ENCODE measurements at places on chromosomes 2 and 18. TPM values are rescaled to one million over a fixed set of nuclear protein-coding genes. Genes with fewer than 3 reads are reported as not detected.

- H3K4me3 ChIP-seq = no peak overlapping the region
- DNase-seq = no peak
- no peaks in the 10 kb centered on the region for H3K36me3 ChIP-seq
- no peaks in the 10 kb centered on the region for H3K4me1 ChIP-seq
- H3K27me3 ChIP-seq = no peaks in the 10 kb centered on the region
- H3K27ac ChIP-seq = no peak overlapping the region
Observed at GRCh38 chr2:210288408-210288807, 26.6 kb downstream of the MYL1 start.

DNA sequence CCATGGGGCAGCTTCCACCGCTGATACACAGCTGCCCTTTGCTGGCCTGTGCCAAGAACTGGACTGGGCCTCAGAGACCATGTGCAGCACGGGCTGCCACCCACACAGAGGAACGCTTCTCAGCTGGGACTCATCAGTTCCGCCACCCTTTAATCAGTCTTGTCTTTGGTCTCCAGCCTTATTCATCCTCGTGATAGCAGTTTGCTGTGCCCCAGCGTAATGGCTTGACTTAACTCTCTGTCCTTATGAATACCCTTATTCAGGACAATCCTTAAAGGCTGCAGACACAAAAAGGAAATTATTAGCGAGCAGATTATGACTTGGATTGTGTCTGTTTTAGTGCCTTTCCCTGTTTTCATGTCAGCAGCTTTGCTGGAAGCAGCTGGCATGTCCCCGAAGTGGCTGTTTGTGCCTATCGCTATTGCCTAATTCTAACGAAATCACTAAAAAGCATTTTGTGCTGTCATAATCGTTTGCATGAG lies 108.9 kb upstream of the DAPL1 start:
- no peak overlapping the region for H3K27ac ChIP-seq
- no peaks in the 10 kb centered on the region for H3K27me3 ChIP-seq
- H3K4me1 ChIP-seq = peaks cover 12% of the 10 kb centered on the region
- H3K36me3 ChIP-seq = no peaks in the 10 kb centered on the region
- H3K4me3 ChIP-seq = no peak overlapping the region

GRCh38 chr2:128234613-128235012 lies 84.1 kb downstream of the HS6ST1 start:
- peaks cover 3% of the 10 kb centered on the region for H3K27me3 ChIP-seq
- no peak overlapping the region for H3K27ac ChIP-seq
- no peaks in the 10 kb centered on the region for H3K36me3 ChIP-seq
- H3K4me3 ChIP-seq = no peak overlapping the region
- H3K4me1 ChIP-seq = no peaks in the 10 kb centered on the region

- no peaks in the 10 kb centered on the region for H3K36me3 ChIP-seq
- peaks cover 12% of the 10 kb centered on the region for H3K27me3 ChIP-seq
- DNase-seq = no peak
- H3K27ac ChIP-seq = no peak overlapping the region
Observed at GRCh38 chr2:97722227-97722626, 8.9 kb downstream of the ZAP70 start.

- H3K36me3 ChIP-seq = no peaks in the 10 kb centered on the region
- no peak overlapping the region for H3K27ac ChIP-seq
- H3K27me3 ChIP-seq = no peaks in the 10 kb centered on the region
- peaks cover 30% of the 10 kb centered on the region for H3K4me1 ChIP-seq
- no peak overlapping the region for H3K4me3 ChIP-seq
Observed at GRCh38 chr2:68906716-68907115, 35.5 kb upstream of the BMP10 start.

DNA sequence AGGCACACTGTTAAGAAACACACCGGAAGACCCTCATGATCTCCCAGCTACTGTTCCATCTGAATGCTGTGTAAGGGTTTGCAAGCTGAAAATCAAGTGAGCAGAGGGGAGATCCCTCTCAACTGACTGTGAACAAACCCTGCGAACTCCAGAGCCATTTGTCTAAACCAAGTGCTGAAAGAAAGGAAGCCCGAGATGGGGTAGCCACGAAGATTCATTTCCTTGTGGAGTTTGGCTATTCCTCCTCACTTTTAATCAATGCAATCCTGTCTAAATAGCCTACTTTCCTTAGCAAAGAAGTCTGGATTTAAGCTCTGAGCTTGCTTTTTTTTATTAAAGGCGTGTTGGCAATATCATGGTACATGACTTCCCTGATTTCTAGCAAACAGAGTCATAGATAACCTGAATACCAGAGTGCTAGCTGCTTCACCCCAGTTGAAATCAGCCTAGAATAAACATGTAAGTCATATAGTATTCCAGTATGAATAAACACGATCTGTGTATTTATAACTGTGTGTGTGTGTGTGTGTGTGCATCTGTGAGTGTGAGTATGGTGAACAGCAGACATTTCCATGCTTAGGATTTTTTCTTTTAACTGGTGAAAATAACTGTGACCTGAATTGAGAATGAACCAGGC lies 365.2 kb downstream of the ZNF521 start:
- H3K27ac ChIP-seq = no peak overlapping the region
- no peaks in the 10 kb centered on the region for H3K27me3 ChIP-seq
- DNase-seq = no peak
- H3K4me1 ChIP-seq = no peaks in the 10 kb centered on the region

Gene NT5DC4
- polyA plus RNA-seq = 0.07 TPM

Gene GPR39
- polyA plus RNA-seq = 9.1 TPM

GRCh38 chr2:121071034-121071504 lies 213.9 kb downstream of the TFCP2L1 start:
- H3K27ac ChIP-seq = no peak overlapping the region
- H3K4me3 ChIP-seq = no peak overlapping the region
- peaks cover 27% of the 10 kb centered on the region for H3K27me3 ChIP-seq
- no peak for DNase-seq

GRCh38 chr18:69648486-69648885 lies 247.8 kb downstream of the DOK6 start:
- H3K27ac ChIP-seq = no peak overlapping the region
- no peaks in the 10 kb centered on the region for H3K4me1 ChIP-seq
- no peaks in the 10 kb centered on the region for H3K36me3 ChIP-seq
- H3K27me3 ChIP-seq = no peaks in the 10 kb centered on the region
- DNase-seq = no peak

DNA sequence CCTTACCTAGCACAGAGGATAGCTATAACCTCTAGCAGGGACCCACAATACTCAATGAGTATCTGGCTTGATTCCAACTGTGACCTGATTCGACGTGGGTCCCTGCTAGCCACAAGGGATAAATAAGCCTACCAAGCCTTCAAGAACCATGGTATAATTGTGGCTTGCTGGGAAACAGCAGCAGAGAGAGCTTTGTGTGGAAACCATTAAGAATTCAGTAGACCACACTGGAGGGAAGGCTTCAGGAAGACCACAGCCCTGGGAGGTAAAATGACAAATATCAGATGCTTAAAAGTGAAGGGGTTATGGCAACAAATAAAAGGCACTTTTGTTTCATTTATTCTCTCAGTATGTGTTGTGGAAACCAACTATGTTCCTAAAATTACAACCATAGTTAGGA lies 82.6 kb upstream of the WIPF1 start:
- H3K4me1 ChIP-seq = no peaks in the 10 kb centered on the region
- no peak for DNase-seq
- no peaks in the 10 kb centered on the region for H3K36me3 ChIP-seq
- H3K27ac ChIP-seq = no peak overlapping the region

Gene HOXD11
- not detected for polyA plus RNA-seq

- DNase-seq = no peak
- H3K27ac ChIP-seq = no peak overlapping the region
- H3K27me3 ChIP-seq = no peaks in the 10 kb centered on the region
- no peaks in the 10 kb centered on the region for H3K36me3 ChIP-seq
- no peaks in the 10 kb centered on the region for H3K4me1 ChIP-seq
Observed at GRCh38 chr2:35591886-35592285, 763.7 kb upstream of the CRIM1 start.

GRCh38 chr2:158178646-158179045 lies 77.0 kb downstream of the UPP2 start:
- H3K27ac ChIP-seq = no peak overlapping the region
- no peaks in the 10 kb centered on the region for H3K4me1 ChIP-seq
- no peaks in the 10 kb centered on the region for H3K36me3 ChIP-seq
- H3K4me3 ChIP-seq = no peak overlapping the region
- no peak for DNase-seq

- H3K36me3 ChIP-seq = peaks cover under 1% of the 10 kb centered on the region
- H3K27me3 ChIP-seq = no peaks in the 10 kb centered on the region
- peaks cover 64% of the 10 kb centered on the region for H3K4me1 ChIP-seq
- peak overlapping the region; percentile 92 for H3K27ac ChIP-seq
- DNase-seq = no peak
Observed at GRCh38 chr2:71067567-71068217, 756 bp upstream of the NAGK start.

DNA sequence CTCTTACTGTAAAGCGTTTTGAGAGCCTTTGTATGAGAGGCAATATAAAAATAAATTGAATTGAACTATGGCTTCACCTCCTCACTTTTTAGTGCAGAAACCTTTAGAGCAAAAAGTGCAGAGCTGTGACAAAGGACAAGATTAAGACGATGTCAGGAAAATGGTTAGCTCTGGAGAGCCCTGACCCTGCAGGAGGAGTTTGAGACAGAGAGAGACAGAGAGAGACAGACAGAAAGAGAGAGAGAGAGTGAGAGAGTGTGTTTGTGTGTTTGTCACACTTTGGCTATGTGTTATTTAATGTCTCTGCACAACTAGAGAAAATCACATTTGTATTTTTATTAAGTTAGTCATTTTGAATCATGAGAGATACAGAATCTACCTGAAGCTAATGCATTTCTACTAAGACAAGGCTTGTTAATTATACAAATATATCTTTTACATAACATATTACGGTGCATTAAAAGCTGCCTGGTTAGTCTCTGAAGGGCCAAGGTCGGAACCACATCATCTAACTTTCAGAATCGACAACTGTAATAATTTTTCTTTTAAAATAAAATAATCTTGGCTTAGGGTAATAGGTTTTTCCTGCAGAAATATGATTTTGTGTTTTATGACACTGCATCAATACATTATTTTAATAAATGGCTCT lies 423.5 kb upstream of the ZEB2 start:
- H3K27ac ChIP-seq = peak overlapping the region; percentile 61
- no peak for DNase-seq
- H3K27me3 ChIP-seq = no peaks in the 10 kb centered on the region
- no peak overlapping the region for H3K4me3 ChIP-seq
- no peaks in the 10 kb centered on the region for H3K36me3 ChIP-seq

- H3K4me3 ChIP-seq = no peak overlapping the region
- no peaks in the 10 kb centered on the region for H3K27me3 ChIP-seq
- DNase-seq = no peak
- H3K27ac ChIP-seq = peak overlapping the region; percentile 98
- no peaks in the 10 kb centered on the region for H3K36me3 ChIP-seq
Observed at GRCh38 chr2:20579866-20580265, 71.0 kb downstream of the HS1BP3 start.

Gene IL18R1
- polyA plus RNA-seq = 1.5 TPM

- no peaks in the 10 kb centered on the region for H3K36me3 ChIP-seq
- DNase-seq = no peak
- H3K27me3 ChIP-seq = no peaks in the 10 kb centered on the region
- H3K27ac ChIP-seq = no peak overlapping the region
Observed at GRCh38 chr2:225494100-225494459, 94.6 kb downstream of the NYAP2 start.

Gene TMEM37
- 0.13 TPM for polyA plus RNA-seq

GRCh38 chr18:34707670-34708069 lies 2.4 kb upstream of the DTNA start:
- H3K27ac ChIP-seq = no peak overlapping the region
- no peaks in the 10 kb centered on the region for H3K27me3 ChIP-seq
- DNase-seq = no peak

- peaks cover 3% of the 10 kb centered on the region for H3K4me1 ChIP-seq
- no peak overlapping the region for H3K27ac ChIP-seq
- H3K27me3 ChIP-seq = no peaks in the 10 kb centered on the region
- no peaks in the 10 kb centered on the region for H3K36me3 ChIP-seq
- no peak overlapping the region for H3K4me3 ChIP-seq
- DNase-seq = no peak
Observed at GRCh38 chr2:119703526-119703925, 24.5 kb downstream of the TMEM177 start.

GRCh38 chr2:24461685-24462084 lies 29.4 kb upstream of the NCOA1 start:
- DNase-seq = no peak
- peaks cover under 1% of the 10 kb centered on the region for H3K27me3 ChIP-seq
- H3K27ac ChIP-seq = no peak overlapping the region
- no peak overlapping the region for H3K4me3 ChIP-seq

Gene RTP5
- polyA plus RNA-seq = not detected

Gene EIPR1
- polyA plus RNA-seq = 49.3 TPM

All from keratinocyte (primary cell).